ENCODE measurements at places on chromosomes 1 and 21.
A peak's percentile ranks its signal among the peaks of the same experiment; 100 is the strongest.

GRCh38 chr1:15128520-15129313 lies 24.8 kb upstream of the TMEM51 start:
- peak; percentile 34 for DNase-seq

- no peak for DNase-seq
Observed at GRCh38 chr1:41751804-41752513, 166.8 kb downstream of the HIVEP3 start.

DNA sequence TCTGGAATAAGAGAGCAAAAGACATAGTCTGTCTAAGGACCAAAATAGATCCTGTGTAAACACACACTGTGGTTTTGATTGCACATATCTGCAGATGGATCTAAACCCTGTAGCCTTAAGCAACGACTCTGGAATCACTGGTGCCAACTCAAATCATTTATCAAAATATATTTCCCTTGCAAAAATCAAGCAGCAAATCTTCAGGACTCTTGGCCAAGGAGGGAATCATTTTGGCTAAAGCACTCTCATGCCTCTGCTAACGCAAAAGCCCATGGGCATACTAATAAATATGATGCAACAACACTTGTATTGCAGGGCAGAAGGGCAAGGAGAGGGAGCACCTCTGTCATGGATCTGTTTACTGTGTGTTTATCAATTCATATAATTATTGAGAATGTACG lies 155.4 kb upstream of the DUSP10 start:
- no peak for DNase-seq

DNA sequence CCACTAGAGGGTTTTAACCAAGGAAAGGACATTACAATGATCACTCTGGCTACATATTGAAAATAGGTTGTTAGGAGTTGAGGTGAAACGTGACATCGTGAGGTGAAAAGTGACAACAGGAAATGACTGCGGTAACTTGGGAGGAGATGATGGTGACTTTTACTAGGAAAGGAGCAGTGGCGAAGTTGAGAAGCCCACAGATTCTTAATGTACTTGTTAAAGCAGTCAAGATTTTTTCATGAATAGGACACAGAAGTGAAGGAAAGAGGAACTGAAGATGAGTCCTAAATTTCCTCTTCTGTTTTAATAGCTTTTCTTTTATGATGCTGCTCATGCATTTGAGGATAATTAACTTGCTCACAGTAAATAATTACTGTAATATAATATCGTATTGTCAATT lies 59.5 kb downstream of the OMA1 start:
- DNase-seq = no peak

DNA sequence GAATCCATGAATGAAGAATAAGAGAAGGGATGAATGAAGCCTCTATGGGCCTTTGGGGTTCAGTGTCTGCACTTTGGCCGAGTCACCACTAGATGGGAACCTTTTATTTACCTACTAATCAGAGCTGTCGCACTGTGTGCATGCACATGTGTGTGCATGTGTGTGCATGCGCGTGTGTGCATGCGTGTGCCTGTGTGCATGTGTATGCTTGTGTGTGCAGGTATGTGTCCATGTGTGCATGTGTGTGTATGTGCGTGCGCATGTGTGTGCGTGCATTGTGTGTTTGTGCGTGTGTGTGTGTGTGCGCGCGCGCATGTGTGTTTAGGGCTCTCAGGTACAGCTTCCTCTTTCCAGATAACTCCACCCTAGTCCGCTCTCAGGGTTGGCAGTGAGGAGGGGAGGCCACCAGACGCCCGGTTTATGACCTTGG lies 20.4 kb upstream of the UBXN10 start:
- no peak for DNase-seq

DNA sequence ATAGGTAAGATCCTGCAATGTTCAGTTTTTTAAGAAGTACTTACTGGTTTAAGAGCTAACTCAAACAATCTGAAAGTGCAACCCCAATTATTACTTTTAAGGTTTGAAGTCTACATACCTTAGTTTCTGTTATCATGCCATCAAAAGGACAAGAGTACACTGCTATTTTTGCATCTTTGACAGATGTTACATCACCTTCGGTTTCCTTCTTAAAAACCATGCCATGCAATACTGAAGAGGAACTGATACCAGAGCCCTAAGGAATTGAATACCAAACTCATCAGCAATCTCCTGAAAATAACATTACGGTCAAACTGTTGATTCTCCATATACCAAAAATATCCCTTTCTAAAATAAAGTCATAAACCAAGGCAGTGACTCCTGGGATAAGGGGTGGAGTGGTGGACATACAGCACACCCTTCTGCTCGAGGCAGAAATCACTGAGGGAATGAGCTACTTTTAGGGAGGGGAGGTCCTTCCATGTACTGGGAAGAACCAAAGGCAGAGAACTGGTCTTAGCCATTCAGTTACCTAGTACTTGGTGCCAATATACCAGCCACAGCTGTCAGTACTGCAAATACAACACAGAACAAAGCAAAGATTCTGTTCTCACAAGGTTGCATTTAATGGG lies 8.5 kb downstream of the CCT8 start:
- no peak for DNase-seq

GRCh38 chr1:240500647-240501046 lies 111.3 kb downstream of the GREM2 start:
- no peak for DNase-seq

- DNase-seq = no peak
Observed at GRCh38 chr1:156619582-156619955, 354 bp downstream of the HAPLN2 start.

- no peak for DNase-seq
Observed at GRCh38 chr1:180170546-180171151, 16.0 kb downstream of the QSOX1 start.

DNA sequence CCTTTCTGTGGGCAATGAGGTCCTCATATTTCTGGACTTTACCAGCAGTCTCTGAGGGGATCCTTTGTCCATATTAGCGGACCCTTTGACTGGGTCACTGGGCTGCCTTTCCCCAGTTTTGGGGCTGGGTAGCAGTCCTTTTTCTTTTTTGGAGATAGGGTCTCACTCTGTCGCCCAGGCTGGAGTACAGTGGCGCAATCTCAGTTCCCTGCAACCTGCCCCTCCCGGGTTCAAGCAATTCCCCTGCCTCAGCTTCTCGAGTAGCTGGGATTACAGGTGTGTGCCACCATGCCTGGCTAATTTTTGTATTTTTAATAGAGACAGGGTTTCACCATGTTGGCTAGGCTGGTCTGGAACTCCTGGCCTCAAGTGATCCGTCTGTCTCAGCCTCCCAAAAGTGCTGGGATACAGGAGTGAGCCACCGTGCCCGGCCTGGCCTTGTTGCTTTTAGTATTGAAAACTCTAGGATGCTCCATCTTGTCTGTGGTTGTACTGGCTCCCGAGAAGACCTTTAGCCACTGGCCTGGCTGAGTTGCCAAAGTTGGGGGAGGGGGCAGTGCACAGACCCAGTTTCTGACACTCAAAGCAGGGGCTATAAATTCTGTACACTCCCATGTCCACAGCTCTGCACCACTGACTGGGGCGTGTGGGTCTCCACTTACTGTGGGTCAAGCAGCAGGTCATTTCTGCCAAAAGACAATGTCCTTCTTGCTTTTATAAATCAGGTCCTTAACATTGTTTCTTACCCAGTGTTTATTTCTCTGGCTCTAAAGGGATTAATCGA lies 33.1 kb downstream of the MAN1C1 start:
- DNase-seq = no peak

DNA sequence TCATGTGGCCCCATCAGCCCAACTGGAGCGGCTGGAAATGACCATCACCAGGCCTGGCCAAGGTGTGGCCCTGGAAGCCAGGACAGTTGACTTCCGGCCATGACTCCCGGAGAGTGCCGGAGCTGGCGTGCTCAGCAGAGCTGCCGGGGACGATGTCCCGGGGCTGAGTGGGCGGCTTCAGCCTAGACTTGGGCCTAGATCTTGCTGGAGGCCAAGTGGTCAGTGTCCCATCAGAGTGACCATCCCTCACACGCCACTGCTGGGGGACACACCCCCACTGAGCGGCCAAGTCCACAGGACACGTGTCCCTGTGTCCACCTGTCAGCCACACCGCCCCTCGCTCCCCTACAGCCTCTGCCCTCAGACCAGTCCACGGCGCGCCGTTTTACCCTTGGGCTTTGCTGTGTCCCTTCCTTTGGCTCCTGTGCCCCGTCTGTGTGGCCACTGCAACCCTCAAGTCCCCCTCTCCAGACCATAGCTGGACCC lies 4.0 kb downstream of the FAAP20 start:
- no peak for DNase-seq

DNA sequence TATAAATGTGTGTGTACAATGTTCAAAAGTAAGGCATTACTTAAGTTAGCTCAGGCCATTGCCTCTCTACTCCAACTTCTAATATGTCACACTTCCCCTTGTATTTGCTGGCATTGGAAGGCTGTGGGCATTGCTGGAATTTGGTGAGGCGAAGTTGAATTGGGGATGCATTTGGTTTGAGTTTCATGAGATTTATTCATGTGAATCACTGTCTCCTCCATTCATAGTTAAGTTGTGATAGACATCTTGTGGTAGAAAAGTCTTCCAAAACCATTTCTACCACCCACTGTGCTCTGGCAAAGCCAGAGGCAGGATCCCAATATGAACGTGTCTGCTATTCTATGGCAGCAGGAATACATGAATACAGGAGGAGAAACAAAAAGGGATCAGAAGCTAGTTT lies 397.8 kb upstream of the USP24 start:
- no peak for DNase-seq

DNA sequence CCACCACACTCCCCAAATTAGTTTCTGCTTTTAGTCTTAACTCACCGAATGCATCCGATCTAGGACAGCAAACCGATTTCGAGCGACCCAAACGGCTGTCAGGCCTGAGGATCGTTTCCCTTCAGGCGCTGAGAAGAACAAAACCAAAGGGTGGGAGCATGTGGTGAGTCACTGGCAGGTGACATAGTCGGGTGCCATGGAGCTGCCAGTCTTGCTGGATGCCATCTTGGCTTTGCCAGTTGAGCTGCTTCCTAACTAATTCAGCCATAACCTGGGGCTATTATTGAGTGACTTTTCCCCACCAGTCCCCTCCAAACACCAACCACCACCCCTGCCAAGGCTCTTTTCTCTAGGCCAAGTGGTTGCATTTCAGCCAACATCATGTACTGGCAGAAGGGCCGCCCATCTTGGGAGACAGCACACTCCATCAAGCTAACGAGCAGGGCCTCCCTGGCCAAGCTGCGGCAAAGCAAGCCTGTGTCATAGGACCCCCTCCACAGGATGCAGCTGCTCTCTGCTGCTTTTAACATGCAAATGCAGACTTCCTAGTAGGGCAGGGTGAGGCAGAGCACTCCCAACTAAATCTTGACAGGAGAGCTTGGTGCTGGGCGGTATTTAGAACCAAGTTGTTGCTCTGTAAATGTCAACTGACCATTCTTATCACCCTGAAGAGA lies 22.3 kb upstream of the PEX19 start:
- DNase-seq = no peak

GRCh38 chr1:231381729-231382128 lies 40.4 kb downstream of the EGLN1 start:
- DNase-seq = no peak

DNA sequence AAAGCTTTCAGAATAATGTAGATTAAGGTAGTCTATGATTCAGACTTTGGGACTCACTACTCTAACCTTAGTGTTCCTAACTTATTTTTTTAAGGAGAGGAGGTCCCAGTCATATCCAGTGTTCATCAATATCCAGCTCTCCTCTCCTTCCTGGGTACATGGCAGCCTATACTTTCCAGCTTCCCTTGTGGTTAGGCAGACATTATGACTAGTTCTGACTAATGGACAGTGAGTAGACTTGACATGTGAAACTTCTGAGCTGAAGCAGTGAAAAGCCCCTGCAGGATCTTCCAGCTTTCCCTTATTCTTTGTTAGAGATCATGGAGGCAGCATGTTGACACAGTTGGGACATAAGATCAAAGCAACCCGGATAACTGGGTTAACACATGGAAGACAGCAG lies 144.2 kb downstream of the PTPRU start:
- no peak for DNase-seq

DNA sequence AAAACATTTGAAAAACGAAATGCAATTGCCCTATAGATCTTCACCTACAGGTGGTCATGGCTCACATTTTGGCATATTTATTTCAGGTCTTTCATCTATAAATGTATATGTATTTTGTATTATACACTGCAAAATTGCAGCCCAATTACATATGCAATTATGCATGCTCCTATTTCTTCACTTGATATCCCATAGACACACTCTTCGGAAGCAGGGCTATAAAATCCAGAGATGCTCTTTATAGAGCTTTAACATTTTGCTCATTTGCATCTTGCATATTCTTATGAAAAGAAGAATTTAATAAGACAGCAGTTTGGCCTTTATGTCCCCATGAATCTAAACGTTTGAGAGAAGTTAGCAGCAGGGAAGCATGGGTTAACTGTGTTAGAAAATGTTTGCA lies 44.7 kb upstream of the PALMD start:
- DNase-seq = no peak

- DNase-seq = no peak
Observed at GRCh38 chr1:31407029-31407626, 5.9 kb upstream of the SERINC2 start.

DNA sequence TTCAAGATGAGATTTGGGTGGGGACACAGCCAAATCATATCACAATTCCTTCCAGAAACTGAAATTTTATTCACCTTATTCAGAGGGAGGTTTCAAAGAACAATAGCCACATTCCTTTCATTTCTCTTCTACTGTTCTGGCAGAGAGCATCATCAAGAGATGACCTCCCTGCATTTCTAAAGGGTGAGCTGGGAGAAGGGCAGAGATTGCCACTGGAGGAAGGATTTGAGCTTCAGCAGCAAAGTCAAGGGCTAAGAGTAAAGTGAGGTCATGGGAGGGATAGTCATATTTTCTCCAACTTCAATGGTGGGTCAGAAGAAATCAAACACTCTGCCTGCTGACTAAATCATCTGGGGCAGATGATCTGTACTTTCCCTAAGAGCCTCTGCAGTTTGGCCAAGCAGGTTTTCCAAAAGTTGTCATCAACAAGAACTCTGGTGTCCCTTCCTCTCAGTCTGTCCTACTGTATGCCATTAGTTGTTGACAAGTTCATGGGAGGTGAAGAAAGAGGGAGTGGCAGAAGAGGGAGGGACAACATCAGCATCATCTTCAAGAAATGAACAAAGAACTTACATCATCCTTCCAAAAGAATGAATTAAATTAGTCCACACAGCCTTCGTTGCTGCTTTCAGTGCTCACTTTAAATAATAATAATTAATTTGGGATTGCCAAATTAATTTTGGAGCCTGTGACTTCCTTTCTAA lies 298.3 kb downstream of the ASTN1 start:
- DNase-seq = no peak

DNA sequence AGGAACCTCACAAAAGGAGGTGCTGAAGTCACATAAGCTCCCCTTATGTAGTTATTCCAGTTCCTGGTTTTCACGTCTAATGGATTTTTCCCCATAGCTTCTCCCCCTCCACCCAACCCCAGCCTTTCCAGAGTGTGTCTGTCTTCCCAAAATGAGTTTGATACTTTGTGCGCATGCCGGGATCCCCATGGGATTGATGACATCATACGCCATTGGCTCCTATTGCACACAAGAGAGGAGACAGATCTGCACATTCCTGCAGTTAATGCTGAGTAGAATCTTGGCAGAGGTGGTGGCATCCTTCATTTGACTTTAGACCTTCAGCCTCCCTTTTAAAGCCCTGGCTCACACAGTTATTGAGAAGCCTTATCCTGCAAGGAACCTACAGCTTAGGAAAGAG lies 71.4 kb downstream of the DDR2 start:
- DNase-seq = no peak

Measured in stimulated activated CD4-positive, alpha-beta T cell treated with anti-CD3 and anti-CD28 coated beads, TNF-alpha, amount 100 ng/mL, for 1 hour (primary cell).